ENCODE measurements at places on chromosomes 6 and 20. TPM values are rescaled to one million over a fixed set of nuclear protein-coding genes. Genes with fewer than 3 reads are reported as not detected.

The HLA-DOA gene
- total RNA-seq: 0.09 TPM

The GSTA2 gene
- total RNA-seq: not detected

The ADGRG6 gene
- 72.2 TPM for total RNA-seq

The ADTRP gene
- 0.29 TPM for total RNA-seq

The INSM1 gene
- total RNA-seq: not detected

The ADISSP gene
- total RNA-seq: 141 TPM

The LGSN gene
- 1.9 TPM for total RNA-seq

The HLA-DOB gene
- 0.21 TPM for total RNA-seq

The MOCS1 gene
- total RNA-seq: 2.7 TPM

The PSORS1C2 gene
- total RNA-seq: not detected

The DTD1 gene
- 74.4 TPM for total RNA-seq

The DEFB132 gene
- total RNA-seq: not detected

The RAET1G gene
- total RNA-seq: 7.9 TPM

The ADGRB3 gene
- not detected for total RNA-seq

The SLCO4A1 gene
- total RNA-seq: 10.3 TPM

The C6orf120 gene
- total RNA-seq: 12.1 TPM

The SLC17A2 gene
- not detected for total RNA-seq

The CTAGE9 gene
- total RNA-seq: not detected

The UNC5CL gene
- 0.46 TPM for total RNA-seq

The LY6G6D gene
- total RNA-seq: not detected

The SLC22A23 gene
- total RNA-seq: 11.8 TPM

The FAM83D gene
- total RNA-seq: 65.2 TPM

The HSPA1L gene
- total RNA-seq: 1.4 TPM

The GPX5 gene
- total RNA-seq: not detected

The TULP4 gene
- 9.3 TPM for total RNA-seq

The CCM2L gene
- total RNA-seq: 0.22 TPM

The IRAK1BP1 gene
- total RNA-seq: 0.62 TPM

The C6orf58 gene
- 0.09 TPM for total RNA-seq

The MMS22L gene
- total RNA-seq: 9.9 TPM
